ENCODE measurements at places on chromosomes 1 and 21.

- DNase-seq = no peak
Measured at GRCh38 chr1:107824946-107825345, 140.0 kb downstream of the VAV3 start.

GRCh38 chr1:39170731-39171667 is 33.5 kb upstream of the MACF1 start:
- no peak for DNase-seq

DNA sequence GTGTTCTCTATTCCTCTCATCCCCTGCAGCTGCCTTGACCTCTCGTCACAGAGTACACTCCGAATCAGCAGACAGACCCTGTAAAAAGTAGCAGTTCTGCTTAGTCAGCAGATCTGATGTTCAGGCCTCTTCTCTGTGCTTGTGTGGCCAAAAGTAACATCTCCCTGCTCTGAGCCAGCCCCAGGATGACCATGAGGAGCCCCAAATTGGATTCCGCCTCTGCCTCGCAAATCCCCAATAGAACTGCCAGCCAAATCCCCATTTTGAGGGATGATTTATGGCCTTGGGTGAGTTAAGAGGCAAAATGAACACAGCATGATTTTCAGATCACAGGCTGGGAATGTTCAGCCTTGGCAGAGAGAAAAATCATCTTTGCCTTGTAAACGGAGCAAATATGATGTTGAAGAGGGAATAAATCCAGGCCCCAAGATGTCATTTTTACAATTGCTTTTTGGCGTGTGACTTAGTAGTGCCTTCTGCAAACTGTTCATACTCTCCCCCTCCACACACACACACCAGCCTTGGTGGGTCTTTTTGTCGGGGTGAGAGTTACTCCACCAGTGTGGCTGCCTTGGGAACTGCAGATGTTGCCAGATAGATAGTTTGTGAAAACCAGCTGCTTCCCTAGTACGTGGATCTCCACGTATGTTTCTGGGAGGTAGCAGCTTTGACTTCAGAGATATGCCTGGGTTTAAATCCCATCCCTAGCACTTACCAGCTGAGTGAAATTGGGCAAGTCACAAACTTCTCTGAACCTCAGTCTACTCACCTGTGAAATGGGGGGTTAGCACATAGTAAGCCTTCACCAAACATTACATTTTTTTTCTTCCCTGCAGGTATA is 77.8 kb downstream of the MAN1C1 start:
- no peak for DNase-seq

GRCh38 chr1:1703796-1704195 is 11.2 kb upstream of the SLC35E2B start:
- no peak for DNase-seq

- no peak for DNase-seq
Measured at GRCh38 chr1:203995228-203995627, 77.7 kb upstream of the SOX13 start.

GRCh38 chr1:219039682-219040154 is 134.0 kb upstream of the LYPLAL1 start:
- no peak for DNase-seq

GRCh38 chr21:20451046-20451445 is 547.2 kb upstream of the NCAM2 start:
- DNase-seq = no peak

DNA sequence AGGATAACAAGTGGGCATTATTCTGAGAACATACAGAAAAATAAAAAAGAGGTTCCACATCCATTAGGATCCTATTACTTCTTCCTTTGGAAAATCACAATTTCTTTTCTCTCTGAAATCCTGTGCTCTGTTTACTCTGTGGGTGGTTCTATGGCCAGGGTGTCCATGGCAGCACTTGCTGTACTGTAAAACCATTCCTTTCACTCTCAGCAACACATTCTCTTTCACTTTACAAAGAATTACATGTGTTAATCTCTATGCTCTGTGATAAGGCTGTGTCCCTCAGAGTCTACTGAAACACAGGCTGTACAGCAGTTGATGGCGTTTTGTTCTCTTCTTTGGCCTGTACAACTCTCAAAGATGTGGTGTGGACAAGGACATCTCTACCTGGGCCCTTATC is 524.1 kb downstream of the PTBP2 start:
- DNase-seq = no peak

- DNase-seq = no peak
Measured at GRCh38 chr1:76959556-76959955, 92.3 kb downstream of the ST6GALNAC5 start.
